ENCODE measurements at places on chromosomes 2 and 18. TPM values are rescaled to one million over a fixed set of nuclear protein-coding genes. Genes with fewer than 3 reads are reported as not detected.

Gene CRIM1
- 15.9 TPM for total RNA-seq

Gene UGT1A10
- total RNA-seq = not detected

Gene BUB1
- total RNA-seq = not detected

Gene HK2
- total RNA-seq = 4.9 TPM

Gene MROH2A
- not detected for total RNA-seq

Measured in pancreas (tissue), 10 donors.